Sigmoid colon (tissue), 7 donors: ENCODE measurements at places on chromosomes 11 and 22.

DNA sequence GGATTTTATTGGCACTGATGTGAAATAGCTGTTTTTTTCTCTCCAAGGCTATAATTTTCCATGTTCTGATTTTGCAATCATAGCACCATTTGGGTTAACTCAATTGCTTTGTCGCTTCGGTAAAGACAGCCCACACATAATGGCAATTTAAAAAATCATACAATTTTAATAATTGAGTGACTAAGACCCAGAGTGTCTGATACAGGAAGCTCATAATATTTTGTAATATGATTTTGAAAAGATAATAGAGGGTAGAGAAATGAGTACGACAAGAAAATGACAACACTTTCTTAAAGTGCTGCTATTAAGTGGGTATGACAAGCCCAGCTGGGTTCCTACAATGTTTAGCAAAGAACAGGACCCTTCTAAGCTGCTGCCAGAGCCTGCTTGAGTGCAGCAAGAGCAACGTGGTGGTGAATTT, 439.1 kb downstream of the METTL15 start:
- no peaks in the 10 kb centered on the region for H3K36me3 ChIP-seq
- no peak for DNase-seq
- no peaks in the 10 kb centered on the region for H3K4me1 ChIP-seq
- H3K4me3 ChIP-seq: no peak overlapping the region

DNA sequence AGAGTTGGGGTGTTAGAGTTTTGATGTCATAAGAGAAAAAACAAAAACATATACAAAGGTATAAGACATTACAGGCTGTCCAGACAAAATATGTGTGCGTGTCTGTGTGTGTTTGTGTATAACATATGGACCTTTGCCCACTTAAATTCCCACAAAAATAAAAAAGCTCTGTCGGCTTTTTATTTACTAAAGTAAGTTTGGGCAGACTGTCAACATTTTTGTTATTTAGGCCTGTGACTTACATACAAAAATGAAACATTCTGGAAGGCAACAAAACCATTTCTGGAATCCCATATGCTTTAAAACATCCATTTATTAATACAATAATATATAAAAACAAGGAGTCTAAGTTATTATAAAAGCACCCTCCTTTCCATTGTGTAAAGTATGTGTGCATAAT, 960.1 kb upstream of the FAT3 start:
- no peaks in the 10 kb centered on the region for H3K4me1 ChIP-seq
- no peak overlapping the region for H3K4me3 ChIP-seq
- no peaks in the 10 kb centered on the region for H3K27me3 ChIP-seq
- H3K27ac ChIP-seq: no peak overlapping the region
- no peaks in the 10 kb centered on the region for H3K36me3 ChIP-seq
- no peak for DNase-seq

GRCh38 chr11:1546536-1547466, 25.3 kb downstream of the DUSP8 start:
- H3K4me1 ChIP-seq: peaks cover 28% of the 10 kb centered on the region
- DNase-seq: no peak
- peaks cover 29% of the 10 kb centered on the region for H3K27me3 ChIP-seq

DNA sequence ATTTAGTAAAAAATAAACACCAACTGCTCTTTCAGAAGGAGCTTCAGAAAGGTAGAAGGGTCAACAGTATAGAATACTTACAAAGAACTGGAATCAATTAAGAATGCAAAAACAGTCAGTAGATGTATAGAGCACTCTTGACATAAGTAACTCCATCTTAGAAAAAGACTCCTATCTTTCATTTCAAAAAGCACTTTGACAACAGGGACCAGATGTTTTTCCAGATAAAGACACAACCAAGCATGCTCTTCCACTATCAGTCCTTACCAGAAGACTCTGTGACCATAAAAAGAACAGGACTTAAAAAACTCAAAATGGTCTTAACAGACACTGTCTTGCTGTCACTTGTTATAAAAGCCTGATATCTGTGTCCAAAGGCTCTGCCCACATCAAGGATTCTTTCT, 5.2 kb downstream of the SLC25A17 start:
- no peaks in the 10 kb centered on the region for H3K27me3 ChIP-seq
- no peak overlapping the region for H3K27ac ChIP-seq
- peaks cover 19% of the 10 kb centered on the region for H3K4me1 ChIP-seq
- H3K36me3 ChIP-seq: no peaks in the 10 kb centered on the region
- DNase-seq: no peak

DNA sequence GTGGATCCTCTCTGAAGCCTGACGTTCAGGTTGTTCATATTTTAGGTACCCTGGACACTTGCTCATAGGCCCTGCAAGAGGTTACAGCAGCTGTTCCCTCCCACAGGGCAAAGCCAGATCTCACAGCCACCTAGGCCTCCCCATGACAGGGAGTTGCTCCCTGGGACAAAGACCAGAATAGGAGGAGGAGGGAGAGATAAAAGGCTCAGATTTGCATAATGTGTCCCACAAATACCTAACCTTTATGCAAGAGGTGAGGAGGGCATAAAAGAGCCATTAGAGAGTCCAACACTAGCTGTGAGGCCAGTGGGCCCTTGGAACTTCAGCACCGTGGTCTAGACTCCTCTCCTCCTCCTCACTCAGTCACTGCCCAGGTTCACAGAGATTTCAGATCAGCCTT, 33.8 kb downstream of the ZNF280B start:
- H3K4me1 ChIP-seq: no peaks in the 10 kb centered on the region
- DNase-seq: no peak
- H3K27ac ChIP-seq: no peak overlapping the region

GRCh38 chr22:47279746-47280145, 517.3 kb downstream of the TBC1D22A start:
- H3K27ac ChIP-seq: no peak overlapping the region
- H3K27me3 ChIP-seq: peaks cover 24% of the 10 kb centered on the region
- no peaks in the 10 kb centered on the region for H3K4me1 ChIP-seq
- no peak overlapping the region for H3K4me3 ChIP-seq
- H3K36me3 ChIP-seq: no peaks in the 10 kb centered on the region
